Activated T-cell treated with anti-CD3 and anti-CD28 coated beads, Interleukin-2, amount 50 U/mL, for 4 hours (primary cell): ENCODE measurements at places on chromosomes 13 and 19. TPM values are rescaled to one million over a fixed set of nuclear protein-coding genes. Genes with fewer than 3 reads are reported as not detected.

The SLAIN1 gene
- 20.8 TPM for total RNA-seq

The ARRDC5 gene
- total RNA-seq, result not detected

The ZNF888 gene
- 0.74 TPM for total RNA-seq

The FAM124A gene
- 0.13 TPM for total RNA-seq

The C19orf85 gene
- not detected for total RNA-seq

The ABHD13 gene
- 7.4 TPM for total RNA-seq

The RNF17 gene
- total RNA-seq, result not detected

The ASF1B gene
- 26.7 TPM for total RNA-seq

The COL4A1 gene
- 0.54 TPM for total RNA-seq

The MIA gene
- total RNA-seq, result 0.87 TPM

The ZNF540 gene
- 0.53 TPM for total RNA-seq

The OR10H1 gene
- total RNA-seq, result not detected

The HNRNPL gene
- total RNA-seq, result 736 TPM

GRCh38 chr19:30228835-30229524 is 143.2 kb upstream of the ZNF536 start:
- no peak for DNase-seq

DNA sequence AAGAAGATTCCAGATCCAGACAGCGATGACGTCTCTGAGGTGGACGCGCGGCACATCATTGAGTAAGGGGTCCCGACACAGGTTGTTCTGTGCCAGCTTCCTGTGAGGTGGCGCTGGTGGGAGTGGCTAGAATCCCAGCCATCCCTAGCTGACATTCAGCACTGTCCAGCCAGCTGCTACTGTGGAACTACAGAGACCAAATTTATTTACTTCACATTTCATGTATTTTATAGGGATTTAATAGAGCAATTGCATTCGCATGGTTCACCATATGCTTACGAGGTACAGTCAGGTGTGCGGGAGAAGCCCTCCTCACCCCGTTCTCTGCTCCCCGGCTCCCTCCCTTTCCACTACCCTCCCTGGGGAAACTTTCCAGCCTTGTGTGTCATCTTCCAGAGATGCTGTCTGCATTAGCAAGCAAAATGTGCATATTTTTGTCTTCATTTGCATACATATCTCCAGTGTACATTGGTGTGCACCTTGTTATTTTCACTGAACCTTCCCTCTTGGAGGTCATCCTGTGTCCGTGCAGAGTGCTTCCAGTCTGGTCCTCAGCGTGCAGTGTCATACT is 47.2 kb downstream of the SMARCA4 start:
- DNase-seq, result no peak

GRCh38 chr13:24221007-24221406 is 60.5 kb downstream of the SPATA13 start:
- no peak for DNase-seq

DNA sequence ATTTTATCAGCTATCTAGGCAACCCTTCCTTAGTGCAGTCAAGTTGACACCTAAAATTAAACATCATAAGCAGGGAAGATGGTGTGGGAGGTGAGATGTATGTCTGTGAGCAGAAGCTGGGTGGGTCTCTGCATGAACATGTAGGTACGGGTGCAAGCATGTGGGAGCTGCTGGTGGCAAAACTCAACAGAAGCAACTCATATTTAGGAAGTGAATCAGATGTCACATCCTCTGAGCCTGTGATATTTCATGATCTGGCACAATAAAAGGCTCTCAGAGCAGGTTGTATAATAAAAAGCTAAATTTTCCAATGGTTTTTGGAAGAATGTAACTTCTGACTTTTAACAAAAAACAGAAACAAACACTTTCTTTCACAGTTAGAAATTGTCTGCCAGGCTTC is 44.4 kb downstream of the C1QTNF9 start:
- DNase-seq, result no peak

GRCh38 chr13:22925881-22926747 is 254.7 kb upstream of the SGCG start:
- DNase-seq, result no peak

- no peak for DNase-seq
Observed at GRCh38 chr19:41974652-41975051, 15.5 kb upstream of the RABAC1 start.

DNA sequence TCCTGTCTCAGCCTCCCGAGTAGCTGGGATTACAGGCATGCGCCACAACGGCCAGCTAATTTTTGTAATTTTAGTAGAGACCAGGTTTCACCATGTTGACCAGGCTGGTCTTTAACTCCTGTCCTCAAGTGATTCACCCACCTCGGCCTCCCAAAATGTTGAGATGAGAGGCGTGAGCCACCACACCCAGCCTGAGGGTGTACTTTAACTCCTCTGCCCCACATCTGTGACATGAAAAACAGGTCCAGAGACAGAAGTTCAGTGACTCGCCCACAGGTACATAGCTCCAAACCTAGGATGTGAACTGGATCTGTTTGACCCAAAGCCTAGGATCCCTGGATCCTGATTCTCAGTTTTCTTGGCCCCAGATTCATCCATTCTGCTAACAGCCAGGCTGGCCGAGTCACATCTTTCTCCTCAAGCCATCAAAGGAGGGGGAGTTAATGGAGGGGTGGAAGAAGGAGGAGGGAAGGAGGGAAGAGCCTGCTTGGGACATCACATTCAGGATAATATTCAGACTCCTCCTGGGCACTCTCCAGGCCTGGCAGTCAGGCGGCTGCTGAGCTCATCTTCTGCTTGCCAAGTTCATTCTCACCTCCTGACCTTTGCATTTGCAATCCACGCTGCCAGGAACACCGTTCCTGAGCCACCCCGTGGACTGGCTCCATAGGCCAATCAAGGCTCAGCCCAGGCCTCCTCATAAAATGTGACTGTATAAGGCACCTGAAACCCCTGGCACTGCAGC is 3.1 kb downstream of the SPC24 start:
- DNase-seq, result no peak

DNA sequence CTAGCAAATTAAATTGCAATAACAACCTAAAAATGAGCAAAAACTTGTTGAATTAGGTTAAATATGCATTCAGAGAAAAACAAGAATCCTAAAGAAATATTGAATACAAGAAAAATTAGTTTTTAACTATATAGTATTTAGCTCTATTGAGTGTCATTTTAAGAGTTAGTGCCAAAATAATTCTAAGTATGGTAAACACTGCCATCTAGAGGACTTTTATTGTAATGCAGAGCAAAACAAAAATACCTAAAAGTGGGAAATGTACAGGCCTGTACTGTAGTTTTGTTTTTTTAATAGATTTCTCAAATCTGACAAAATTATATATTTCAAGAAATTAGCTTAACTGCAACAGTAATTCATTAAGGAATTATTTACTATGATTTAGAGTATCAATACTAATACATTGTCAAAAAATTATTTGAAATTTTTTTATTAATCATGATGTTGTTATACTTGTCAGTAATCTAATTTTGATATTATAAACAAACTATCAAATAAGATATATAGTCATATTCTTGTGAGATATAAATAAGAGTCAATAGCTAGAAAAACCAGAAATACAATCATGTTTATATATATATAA is 8.2 kb upstream of the PCDH9 start:
- DNase-seq, result no peak

DNA sequence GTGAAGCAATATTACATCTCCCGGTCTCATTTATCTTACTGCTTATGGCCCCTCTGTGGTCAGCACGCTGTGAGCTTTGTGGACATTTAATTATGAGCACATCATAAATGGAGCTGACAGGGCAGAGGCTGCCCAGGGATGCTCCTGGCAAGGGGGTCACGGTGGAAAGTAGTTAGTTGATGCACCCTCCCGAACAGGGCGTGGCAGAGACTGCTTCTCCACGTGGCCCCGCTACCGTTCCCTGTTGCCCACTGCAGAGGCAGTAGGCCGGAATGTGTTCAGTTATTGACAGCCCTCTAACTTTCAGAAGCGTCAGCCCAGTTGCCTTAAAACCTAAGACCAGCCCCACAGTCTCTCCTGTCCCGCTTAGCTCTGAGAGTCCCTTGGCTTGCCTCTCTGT is 180.3 kb upstream of the ZNF507 start:
- DNase-seq, result no peak

GRCh38 chr13:37149380-37149779 is 43.9 kb upstream of the CSNK1A1L start:
- no peak for DNase-seq

DNA sequence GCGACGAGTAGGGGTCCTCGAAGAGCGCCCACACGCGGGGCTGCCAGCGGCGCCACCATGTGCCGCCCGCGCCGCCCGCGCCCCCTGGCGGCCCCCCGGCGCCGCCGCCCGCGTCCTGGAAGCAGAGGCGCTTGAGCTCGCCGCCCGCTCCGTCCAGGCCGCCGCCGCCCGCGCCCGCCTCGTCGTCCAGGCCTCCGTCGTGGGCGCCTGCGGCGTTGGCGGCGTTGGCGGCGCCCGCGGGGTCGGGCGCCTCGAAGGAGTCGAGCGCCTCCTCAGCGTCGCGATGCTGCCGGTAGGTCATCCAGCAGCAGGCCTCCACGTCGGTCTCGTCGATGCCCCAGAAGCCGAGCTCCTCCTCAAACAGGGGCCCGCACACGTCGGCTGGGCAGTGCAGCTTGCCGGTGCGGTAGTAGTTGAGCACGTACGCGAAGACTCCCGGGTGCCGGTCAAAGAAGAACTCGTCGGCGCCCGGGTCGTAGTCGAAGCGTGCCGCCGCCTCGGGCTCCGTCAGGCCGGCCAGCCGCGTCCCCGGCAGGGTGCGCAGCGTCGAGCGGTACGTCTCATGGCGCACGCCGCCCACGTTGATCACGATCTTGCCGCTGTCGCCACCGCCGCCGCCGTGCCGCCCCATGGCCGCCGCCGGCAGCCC is 829 bp downstream of the KCNC3 start:
- DNase-seq, result no peak

- no peak for DNase-seq
Observed at GRCh38 chr19:20612711-20613316, 47.2 kb upstream of the ZNF737 start.

GRCh38 chr13:44351505-44351854 is 22.1 kb upstream of the SERP2 start:
- no peak for DNase-seq

DNA sequence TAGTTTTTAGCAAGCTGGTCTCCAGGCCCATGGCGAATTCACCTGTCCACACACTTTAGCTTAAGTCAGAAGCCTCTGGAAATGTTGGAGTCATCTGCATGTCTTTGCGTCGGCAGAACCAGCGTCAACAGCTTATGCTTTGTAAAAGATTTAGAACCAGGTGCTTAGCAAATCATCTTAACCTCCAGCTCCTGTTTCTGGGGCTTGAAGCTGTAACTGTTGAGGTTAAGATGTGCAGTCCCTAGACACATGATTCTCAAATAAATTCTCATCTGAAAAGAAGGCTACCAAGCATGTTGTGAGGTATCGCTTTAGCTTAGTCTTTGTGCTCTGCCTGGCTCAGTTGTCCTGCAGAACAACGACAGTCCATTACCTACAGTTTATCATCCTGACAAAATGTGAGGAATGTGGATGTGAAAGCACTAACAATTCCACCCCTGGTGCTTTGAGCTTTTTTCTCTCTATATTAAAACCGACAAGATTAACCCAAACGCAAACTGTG is 4.4 kb downstream of the EFNB2 start:
- no peak for DNase-seq

DNA sequence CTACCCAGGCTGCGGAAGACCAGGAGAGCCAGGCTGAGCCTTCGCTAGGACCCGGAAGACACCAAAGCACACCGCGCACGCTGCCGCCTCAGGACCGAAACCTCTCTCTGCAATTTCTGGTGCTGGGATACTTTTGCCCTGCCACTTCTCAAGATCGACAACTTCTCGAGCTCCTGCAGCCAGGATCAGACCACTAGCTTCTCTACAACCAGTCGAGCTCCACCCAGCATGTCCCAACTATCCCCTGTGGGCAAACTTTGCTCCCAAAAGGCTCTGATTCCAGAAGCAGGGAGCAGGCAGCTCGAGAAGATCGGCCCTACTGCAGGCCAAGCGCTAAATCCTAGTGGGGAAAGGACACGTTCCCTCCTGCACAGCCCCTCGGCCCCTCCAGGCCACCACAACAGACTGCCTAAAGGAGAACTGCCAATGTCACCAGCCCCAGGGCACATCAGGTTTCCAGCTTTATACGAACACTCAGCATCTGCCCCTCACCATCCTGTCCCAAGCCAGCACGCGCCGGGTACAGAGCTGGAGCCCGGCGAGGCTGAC is 979 bp downstream of the AKAP8 start:
- DNase-seq, result peak; percentile 36

- no peak for DNase-seq
Observed at GRCh38 chr19:7450243-7451223, 38.3 kb downstream of the PEX11G start.

- DNase-seq, result no peak
Observed at GRCh38 chr13:39385154-39385553, 217.8 kb downstream of the LHFPL6 start.

DNA sequence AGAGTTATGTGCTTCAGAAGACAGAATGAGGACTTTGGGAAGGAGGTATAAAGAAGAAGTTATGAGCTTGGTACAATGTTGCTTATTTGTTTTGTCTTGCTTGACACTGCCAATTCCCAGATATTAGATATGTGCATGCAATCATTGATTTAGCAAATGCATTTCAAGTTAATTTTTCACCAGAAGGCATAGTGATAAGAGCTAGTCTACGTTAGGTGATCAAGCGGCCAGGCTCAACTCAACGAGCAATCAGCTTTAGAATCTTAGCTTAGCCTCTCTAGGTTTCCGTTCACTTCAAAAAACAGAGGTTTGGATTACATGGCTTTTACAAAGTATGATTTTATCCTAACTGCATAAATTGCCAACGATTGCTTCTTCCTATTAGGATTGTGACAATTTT is 81.6 kb upstream of the POSTN start:
- DNase-seq, result no peak

DNA sequence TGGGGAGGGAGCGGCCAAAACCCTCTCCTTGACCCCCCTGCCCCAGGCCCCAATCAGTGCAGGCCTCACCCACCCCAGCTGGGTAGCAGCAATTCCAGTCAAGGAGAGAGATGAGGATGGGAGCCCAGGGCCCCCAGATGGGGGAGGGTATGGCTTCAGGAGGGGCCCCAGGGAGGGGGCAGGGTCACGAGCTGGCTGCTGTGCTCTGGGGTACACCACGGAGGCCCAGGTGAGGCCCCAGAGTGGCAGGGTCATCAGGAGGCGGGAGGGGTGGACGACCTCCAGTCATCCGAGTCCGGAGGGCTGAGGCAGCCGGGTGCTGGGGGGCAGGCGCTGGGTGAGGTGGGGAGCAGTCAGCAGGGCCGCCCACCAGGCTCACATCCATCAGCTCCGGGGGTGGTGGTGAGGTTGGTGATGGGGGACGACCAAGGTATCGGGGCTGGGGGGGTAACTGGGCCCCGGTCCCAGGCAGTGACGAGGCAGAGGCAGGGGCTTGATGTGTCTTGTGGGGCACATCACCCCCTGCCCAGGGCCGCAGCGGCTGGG is 8.4 kb downstream of the DYRK1B start:
- no peak for DNase-seq

- no peak for DNase-seq
Observed at GRCh38 chr19:41305927-41306793, 3.8 kb upstream of the CCDC97 start.

- DNase-seq, result no peak
Observed at GRCh38 chr19:30023330-30023729, 81.3 kb downstream of the URI1 start.

GRCh38 chr13:108213946-108214345 is 1.4 kb downstream of the LIG4 start:
- DNase-seq, result no peak

GRCh38 chr13:39672378-39673132 is 17.1 kb downstream of the COG6 start:
- no peak for DNase-seq
